ENCODE measurements at places on chromosomes 4 and X.

DNA sequence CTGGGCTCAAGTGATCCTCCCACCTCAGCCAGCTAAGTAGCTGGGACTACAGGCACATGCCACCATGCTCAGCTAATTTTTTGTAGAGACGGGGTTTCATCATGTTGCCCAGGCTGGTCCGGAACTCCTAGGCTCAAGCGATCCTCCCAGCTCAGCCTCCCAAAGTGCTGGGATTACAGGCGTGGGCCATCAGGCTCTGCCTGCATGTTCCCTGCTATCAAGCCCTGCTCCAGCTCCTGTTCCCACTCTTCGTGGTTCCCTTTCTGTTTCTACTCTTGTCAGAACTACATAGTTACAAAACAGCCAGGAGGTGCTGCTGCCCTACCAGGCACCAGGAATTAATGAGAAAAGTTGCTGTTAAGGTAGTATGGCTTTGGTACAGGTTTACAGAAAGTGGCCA, 8.7 kb downstream of the TIMP1 start:
- DNase-seq = no peak

- peak; percentile 51 for DNase-seq
Measured at GRCh38 chr4:36064117-36064516, 180.2 kb downstream of the ARAP2 start.

GRCh38 chr4:88283661-88284438, 511 bp downstream of the PPM1K start:
- DNase-seq = peak; percentile 43

GRCh38 chrX:9466124-9466495, 1.3 kb downstream of the TBL1X start:
- no peak for DNase-seq

DNA sequence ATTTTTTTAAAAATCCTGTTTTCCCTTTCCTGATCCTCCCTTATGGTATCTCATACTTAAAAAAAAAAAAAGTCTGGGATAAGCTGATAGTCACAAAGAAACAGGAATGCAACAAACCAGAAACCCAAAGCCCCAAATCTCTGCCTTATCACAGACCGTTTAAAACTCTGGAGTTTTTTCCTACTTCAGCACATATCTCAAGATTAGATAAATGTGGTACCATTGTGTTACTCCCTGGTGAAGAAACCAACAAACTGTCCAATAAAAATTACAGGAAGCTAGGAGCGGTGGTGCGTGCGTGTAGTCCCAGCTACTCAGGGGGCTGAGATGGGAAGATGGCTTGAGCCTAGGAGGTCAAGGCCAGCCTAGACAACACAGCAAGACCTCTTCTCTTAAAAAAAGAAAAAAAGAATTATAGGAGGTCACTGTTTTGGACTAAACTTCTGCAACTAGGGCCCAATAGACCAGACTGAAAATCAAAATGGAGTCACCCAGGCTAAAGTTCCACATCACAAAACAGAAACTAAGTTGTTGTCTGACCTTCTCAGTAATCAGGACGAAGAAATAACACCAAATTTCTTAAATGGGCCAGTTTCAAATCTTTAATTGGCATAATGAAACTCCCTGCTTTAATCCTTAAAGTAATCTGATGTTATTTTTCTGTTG, 51.9 kb downstream of the RBM47 start:
- DNase-seq = no peak

GRCh38 chr4:167541286-167541685, 307.0 kb upstream of the SPOCK3 start:
- no peak for DNase-seq

DNA sequence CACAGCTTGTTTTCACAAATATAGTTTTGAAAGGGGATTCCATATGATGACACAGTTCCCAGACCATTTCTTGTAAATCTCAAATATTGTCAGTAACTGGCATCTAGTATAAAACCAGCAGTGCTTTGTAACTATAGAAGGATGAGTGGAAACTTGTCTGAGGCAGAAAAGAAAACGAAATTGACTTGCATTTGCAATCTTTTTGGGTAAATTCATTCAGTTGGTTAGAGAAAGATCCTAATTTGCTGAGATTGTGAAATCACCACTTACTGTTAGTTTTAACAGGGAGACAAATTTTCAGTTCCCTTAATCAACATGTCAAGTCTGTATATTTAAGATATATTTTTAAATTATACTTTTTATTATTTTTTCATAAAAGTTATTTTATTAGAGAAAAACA, 71.5 kb upstream of the VEGFC start:
- no peak for DNase-seq

DNA sequence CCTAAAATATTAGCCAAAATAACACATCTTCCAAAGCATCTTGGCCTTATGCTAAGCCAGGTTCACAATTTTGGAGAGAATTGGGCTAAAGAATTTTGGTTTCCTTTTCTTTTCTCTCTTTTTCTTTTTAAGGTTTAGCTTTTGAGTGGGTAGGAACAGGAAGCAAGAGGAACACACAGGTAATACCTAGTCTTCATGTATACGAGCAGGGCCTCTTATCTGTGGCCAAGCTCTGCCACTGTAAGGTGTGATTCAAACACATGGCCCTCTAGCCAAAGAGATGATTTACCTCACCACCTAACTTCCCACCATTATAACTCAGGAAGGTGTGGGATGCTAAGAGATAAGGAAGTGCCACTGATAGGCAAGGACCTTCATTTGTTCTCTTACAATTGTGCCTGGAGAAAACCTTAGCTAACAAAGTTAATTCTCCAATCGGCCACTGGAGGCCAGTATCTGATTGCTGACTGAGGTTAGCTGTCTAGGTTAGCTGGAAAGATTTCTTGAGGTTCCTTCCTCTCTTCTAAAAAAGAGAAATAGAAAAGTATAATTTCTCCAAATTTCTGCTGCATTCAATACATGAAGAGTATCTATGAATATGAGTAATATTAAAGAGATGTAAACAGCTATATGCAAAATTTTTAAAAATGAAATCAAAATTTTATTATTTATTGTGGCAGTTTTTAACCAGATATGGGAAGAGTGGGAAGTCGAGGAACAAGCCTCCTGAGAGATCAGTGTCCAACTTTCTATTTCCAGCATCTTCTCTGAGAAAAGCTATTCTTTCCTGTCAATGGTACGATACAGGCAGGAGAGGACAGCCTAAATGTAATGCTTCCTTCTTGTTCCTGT, 30.1 kb upstream of the BBS7 start:
- peak; percentile 55 for DNase-seq

DNA sequence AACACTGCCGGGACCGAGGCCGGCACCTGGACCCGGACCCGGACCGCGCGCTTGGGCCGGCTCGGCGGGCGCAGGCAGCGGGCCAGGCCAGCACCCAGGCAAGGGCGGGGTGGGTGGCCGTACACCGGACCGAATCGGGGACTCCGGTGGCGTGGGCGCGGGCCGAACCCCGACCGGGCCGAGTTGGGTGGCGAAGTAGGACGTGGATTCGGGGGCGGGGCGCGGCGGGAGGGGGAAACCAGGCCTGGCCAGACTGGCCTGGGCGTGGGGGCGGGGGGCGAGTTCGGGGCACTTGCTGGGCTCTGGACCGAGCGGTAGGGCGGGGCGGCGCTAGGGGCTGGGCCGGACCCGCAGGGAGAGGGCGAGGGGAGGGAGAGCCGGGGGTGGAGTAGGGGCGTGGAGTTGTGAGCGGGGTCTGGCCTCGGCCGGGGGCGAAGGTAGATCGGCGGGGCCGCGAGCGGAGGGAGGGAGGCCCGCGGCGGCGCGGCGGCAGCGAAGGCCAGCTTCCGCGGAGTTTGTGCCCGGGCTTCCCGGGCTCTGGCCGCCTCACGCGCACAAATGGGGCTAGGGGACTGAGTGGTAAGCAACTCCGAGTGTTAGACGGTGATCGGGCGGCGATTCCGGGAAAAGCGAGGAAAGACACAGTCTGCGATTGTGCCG, 1.8 kb upstream of the BCORL1 start:
- no peak for DNase-seq

DNA sequence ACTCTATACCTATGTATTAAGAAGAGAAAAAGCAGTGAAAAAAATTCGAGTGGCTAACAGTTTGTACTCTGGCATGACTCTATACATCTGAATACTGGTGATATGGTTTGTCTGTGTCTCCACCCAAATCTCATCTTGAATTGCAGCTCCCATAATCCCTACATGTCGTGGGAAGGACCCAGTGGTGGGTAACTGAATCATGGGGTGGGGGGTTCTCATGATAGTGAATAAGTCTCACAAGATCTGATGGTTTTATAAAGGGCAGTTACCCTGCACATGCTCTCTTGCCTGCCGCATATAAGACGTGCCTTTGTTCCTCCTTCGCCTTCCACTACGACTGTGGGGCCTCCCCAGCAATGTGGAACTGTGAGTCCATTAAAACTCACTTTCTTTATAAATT, 70.4 kb downstream of the LRBA start:
- DNase-seq = no peak

GRCh38 chr4:11426731-11427120, 2.0 kb downstream of the HS3ST1 start:
- no peak for DNase-seq

DNA sequence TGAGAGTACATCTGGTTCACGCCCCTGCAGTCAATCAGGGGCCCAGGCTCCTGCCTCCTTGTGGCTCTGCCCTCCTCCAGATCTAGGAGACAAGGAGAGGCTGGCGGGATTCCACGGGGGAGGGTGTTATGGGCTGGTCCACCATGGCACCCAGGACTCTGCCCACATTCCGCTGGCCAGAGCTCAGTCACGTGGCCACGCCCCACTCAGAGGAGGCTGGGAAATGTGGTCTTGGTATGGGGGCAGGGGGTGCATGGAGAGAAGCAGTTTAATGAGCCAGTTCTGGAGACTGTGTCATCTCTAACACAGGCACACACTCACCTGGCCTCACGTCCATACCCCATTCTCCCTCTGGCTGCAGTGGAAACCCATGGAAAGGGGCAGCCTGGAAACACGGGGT, 31.5 kb upstream of the PSAPL1 start:
- DNase-seq = no peak

DNA sequence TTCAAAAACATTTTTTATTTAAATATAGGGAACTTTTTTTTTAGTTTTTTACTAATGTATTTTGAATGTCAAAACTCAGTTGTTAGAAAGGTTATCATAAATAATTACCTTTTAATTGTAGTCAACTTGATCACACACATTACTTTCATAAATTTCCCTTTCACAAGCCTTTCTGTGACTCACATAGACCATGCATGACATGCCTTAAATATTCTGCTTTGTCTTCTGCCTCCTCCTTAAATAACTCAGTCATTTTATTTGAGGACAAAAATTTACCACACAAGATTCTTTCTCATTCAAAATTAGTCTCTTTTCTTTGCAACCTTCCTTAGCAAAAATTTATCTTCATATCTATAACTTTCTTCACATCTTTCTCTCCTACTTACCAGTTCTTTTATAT, 219.9 kb downstream of the EVC2 start:
- no peak for DNase-seq

DNA sequence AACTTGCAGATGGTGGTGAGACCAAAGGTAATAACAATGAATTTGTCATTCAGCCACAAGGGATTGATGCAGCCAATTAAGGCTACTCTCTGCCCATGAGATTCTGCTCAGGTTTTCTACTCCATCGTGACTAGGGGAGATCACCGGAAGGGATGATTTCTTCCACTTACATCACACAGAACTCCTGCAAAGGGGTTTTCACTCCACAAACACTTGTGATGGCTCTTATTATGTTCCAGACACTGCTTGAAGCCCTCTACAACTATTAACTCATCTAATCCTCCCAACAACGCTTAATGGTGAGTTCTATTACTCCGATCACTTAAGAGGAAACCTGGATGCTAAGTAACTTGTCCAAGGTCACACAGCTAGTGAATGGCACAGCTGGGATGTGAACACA, 55.9 kb downstream of the MTNR1A start:
- DNase-seq = no peak

Data from RWPE1 (cell line).